ENCODE measurements at places on chromosomes 7 and 10. TPM values are rescaled to one million over a fixed set of nuclear protein-coding genes. Genes with fewer than 3 reads are reported as not detected.

- DNase-seq = no peak
Observed at GRCh38 chr7:140229591-140230515, 53.1 kb upstream of the KDM7A start.

The MRLN gene
- 7.5 TPM for polyA plus RNA-seq

DNA sequence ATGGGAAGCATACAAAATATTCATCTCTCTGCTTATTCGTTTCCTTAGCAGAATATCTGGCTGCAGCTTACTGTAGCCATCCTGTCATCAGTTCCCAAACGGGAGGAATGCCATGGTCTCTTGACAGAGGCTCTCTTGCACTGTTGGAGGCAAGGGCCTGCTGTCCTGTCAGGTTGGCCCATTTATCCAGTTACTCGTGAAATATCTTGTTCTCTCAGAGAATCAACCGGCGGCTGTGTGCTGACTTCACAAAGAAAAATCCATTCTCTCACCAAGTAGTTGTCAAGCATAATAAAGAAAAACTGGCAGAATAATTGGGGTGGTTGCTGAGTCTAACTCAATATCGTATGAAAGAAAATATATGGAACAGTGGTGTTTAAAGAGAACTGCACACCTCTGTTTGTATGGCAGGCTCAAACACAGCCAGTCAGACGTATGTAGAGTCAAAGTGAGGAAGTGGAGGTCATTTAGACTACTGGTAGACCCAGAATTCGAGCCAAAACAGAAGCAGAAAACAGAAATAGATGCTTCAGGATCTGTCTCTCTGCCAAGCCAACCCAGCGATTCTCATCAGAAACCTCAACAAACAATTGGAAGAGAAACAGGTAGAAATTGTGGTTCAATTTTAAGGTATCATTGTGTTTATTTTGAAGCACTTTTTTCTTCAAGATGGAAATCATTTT, 349.2 kb upstream of the PRKCQ start:
- DNase-seq = no peak

- DNase-seq = no peak
Observed at GRCh38 chr7:102434039-102434486, 688 bp downstream of the ORAI2 start.

All from right lung (tissue), 10 donors.